Sigmoid colon (tissue), 7 donors: ENCODE measurements at places on chromosomes 5 and 9. TPM values are rescaled to one million over a fixed set of nuclear protein-coding genes. Genes with fewer than 3 reads are reported as not detected.

- no peak for DNase-seq
Measured at GRCh38 chr5:72937517-72938061, 18.3 kb upstream of the FCHO2 start.

TTLL11 gene
- total RNA-seq, result 28.1 TPM

DNA sequence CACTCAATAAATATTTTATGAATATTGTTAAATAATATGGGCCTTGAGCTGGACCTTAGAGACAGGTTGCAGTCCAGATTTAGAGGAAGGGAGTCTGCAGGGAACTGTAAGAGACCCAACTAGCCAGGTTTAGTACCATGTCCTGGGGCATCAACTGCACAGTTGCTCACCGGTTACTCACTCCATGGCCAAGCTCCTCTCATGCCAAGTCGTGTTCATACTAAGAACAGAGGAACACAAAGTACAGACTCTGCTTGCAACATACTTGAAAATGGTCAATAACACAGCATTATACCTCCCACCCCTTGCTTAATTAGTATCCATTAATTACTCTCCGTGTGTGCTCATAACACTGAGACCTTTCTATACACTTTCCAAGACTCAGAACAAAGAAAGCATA is 317.6 kb upstream of the PIK3R1 start:
- no peak for DNase-seq

FAM221B gene
- total RNA-seq, result not detected

DNA sequence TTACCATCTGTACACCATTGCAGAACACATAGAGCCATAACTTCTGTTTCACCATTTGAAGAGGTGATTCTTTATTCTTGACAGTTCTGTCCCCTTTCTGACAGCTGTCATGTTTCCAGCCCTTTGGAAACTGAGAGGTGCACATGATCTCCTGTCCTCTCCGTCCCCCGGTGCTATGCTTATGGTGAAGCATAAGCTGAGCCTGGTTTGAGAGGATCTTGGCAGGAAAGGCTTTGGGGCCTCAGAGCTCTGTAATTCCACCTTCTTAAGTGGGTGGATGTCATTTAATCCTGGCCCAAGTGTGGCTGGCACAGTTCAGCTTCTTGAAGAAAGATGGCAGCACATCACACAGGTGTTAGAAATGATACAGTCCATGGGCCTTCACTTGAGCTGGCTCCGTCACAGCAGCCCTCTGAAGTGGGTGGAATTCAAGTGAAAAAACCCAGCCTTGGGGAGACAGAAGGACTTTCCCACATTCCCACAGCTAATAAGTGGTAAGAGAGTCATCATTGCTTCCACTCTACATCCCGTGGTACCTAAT is 30.7 kb upstream of the GRPEL2 start:
- DNase-seq, result no peak

PFN3 gene
- not detected for total RNA-seq
